ENCODE measurements at places on chromosomes 5 and 9.

DNA sequence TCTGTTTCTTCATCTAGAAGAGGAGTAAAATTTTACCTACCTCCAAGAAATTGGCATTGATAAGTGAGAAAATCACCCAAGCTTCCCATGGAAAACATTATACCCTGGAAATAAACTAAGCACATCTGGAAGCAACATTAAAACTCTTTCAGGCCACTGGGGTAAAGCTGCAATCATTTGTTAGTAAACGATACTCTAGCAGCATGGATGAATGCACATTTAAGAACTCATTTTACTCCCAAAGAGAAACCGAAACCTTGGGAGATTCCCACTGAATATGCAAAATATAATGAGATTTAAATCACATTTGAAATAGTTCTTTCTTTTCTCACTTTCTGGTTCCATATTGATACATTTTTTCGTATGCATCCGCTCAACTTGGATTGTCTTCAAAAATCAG is 467.5 kb downstream of the EFNA5 start:
- H3K4me1 ChIP-seq, result no peaks in the 10 kb centered on the region

GRCh38 chr5:133401731-133402347 is 210.5 kb downstream of the FSTL4 start:
- H3K27me3 ChIP-seq, result no peaks in the 10 kb centered on the region
- no peaks in the 10 kb centered on the region for H3K36me3 ChIP-seq
- H3K27ac ChIP-seq, result no peak overlapping the region
- peak; percentile 4 for DNase-seq

- peak overlapping the region; percentile 17 for H3K4me3 ChIP-seq
- H3K36me3 ChIP-seq, result peaks cover 68% of the 10 kb centered on the region
- H3K27ac ChIP-seq, result peak overlapping the region; percentile 88
- peaks cover 27% of the 10 kb centered on the region for H3K4me1 ChIP-seq
- H3K27me3 ChIP-seq, result no peaks in the 10 kb centered on the region
These were observed 7.5 kb upstream of the PHYHD1 start for GRCh38 chr9:128913048-128913900.

GRCh38 chr5:14686517-14686916 is 22.0 kb downstream of the OTULIN start:
- H3K27ac ChIP-seq, result no peak overlapping the region
- peaks cover 84% of the 10 kb centered on the region for H3K36me3 ChIP-seq
- H3K4me3 ChIP-seq, result no peak overlapping the region
- peaks cover 20% of the 10 kb centered on the region for H3K4me1 ChIP-seq

GRCh38 chr9:112764837-112765236 is 14.3 kb downstream of the SNX30 start:
- no peak overlapping the region for H3K4me3 ChIP-seq
- peaks cover 13% of the 10 kb centered on the region for H3K36me3 ChIP-seq
- peaks cover 23% of the 10 kb centered on the region for H3K27me3 ChIP-seq
- no peak overlapping the region for H3K27ac ChIP-seq

Data from activated T-helper 2 cell treated with anti-CD3 and anti-CD28 coated beads, Interferon-gamma antibody, Interleukin-2, Interleukin-4, amounts not matched to agents 10 μg/mL and 5 μg/mL and 100 μg/mL, durations not matched to agents 14 hours and 24 hours and 36 hours (primary cell).